ENCODE measurements at places on chromosomes 11 and 22.

DNA sequence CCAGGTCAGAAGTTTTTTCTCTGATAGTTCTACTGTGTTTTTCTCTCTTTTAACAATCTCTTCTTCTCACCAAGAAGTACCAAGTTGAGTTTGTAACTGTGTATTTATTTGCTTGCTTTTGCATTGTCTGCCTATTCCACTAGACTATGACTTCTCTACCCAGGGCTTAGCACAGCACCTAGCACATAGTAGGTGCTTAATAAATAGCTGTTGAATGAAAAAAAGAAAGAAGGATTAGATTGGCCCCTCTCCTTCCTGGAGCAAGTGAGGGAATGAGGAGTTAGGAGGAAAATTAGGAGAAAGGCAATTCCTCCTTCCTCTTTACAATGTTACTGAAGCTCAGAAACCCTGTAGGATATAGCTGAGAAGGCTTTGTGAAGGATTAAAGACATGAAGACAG lies 83.3 kb downstream of the FBXO7 start:
- DNase-seq = no peak

DNA sequence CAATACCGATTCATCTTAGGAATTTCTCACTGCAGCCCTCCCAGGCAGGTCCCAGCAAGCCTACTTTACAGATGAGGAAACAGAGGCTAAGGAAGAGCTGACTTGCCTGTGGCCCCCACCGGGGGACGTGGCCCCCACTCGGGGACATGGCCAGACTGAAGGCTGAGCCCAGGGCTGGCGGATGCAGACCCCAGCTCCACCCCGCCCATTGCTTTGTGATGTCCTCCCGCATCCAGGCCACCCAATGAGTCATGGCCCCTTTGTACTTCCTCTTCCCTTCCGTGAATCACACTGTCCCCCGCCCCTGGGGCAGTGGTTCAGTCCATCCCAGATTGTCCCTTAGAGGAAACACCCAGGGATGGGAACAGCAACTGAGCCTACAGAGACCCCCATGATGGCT lies 116.0 kb upstream of the ANO1 start:
- DNase-seq = no peak

- no peak for DNase-seq
These were observed 86.4 kb upstream of the THY1 start for GRCh38 chr11:119509282-119509841.

DNA sequence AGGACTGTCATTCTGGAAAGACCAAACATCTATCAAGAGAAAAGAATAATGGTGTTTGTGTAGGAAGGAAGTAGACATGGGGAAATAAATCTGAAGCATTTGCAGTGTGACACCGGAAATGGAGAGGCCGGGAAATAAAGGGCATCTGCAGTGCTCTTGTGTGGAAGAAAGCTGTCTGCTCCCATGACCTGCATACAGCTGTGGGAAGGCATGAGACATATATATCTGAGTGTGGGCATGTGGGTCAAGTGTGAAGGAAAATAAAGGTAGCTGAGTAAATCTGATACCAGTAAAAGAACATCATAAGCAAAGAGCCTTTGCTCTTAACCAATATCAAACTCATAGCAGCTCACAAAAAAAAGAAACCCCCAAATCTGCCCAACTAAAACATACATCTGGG lies 72.1 kb upstream of the OR5AK2 start:
- DNase-seq = no peak

DNA sequence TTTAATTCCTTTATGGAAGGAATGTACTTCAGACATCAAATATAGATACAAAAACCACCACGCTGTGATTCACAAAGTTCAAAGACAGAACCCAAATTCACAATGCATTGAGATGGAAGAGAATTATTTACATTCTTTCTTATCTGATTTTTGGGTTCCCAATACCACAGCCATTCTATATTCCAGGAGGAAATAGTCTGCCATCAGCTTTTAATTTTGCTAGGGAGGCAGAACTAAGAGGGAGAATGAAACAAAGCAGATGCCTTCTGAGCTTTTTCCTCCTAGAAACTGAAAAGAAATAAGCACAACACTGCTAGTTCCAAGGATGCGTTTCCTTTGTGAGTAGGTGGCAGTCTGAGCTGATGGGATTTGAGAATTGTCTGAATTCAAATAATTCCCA lies 283.0 kb upstream of the NARS2 start:
- DNase-seq = no peak

DNA sequence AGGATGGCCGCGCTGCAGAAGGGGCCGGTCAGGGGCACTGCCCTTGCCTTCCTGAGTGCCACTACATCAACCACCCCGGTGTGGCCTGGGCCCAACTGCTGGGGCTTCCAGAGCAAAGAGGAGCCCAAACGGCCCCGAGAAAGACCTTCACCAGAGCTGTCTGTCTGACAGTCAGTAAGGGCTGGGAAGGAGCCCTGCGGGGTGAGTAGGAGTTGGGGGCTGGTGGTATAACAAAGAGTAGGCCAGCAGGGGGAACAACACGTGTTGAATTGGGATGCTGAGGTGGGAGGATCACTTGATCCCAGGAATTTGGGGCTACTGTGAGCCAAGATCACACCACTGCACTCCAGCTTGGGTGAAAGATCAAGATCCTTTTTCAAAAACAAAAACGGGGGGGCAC lies 3.9 kb downstream of the GSTT4 start:
- DNase-seq = no peak

DNA sequence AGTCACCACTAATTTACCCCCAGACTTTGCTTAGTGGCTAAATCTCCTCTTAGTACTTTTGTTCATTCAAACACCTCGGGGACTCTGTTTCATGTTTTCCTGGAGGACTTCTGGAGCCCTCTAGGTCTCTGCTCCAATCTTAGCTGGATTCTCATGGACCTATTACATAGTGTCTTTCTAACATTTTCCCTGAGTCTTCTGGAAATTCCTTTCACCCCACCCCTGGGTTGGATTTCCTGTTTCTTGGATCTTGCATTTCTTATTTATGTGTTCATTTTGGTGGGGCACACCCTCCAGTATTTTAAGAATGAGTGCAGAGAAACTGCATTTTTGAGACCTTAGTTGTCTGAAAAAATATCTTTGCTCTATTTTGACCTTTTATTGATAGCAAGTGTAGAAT lies 220.1 kb downstream of the BLID start:
- DNase-seq = no peak

DNA sequence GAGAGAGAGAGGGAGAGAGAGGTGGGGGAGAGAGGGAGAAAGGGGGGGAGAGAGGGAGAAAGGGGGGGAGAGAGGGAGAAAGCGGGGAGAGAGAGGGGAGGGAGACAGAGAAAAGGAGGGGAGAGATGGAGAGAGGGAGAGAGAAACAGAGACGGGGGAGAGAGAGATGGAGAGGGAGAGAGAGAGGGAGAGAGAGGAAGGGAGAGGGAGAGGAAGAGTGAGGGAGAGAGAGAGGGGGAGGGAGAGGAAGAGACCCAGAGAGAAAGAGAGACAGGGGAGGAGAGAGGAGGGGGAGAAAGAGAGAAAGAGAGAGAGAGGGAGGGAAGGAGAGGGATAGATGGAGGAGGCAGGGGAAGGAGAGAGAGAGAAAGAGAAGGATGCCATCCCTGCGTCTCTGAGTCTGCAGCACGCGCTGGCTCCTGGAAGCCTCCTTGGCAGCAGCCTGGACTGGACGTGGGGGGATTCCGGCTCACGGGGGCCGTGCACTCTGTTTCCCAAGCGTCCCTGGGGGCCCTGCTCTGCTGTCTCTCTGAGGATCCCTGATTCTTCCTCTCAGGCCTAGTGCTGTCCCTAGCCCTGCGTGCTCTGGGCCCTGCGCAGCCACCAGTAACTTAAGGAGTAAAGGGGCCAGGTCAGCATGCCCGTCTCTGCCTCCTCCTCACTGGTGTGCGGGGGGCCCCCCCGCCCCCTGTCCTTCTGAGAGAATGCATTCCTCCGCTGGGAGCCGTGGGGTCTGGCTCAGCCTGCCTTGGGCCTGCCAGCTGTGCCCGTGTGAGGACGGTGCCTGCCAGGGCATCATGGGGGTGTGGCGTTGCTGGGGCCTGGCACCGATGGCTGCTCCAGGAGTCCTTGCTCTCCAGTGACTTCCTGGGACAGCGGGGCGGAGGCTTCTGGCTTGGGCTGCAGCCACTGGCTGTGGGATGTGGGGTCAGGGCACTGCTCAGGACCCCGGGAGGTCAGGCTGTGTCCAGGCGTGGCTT lies 429.5 kb downstream of the TBC1D22A start:
- peak; percentile 80 for DNase-seq

GRCh38 chr11:69487849-69488542 lies 6.5 kb downstream of the LINC01488 start:
- DNase-seq = peak; percentile 51

DNA sequence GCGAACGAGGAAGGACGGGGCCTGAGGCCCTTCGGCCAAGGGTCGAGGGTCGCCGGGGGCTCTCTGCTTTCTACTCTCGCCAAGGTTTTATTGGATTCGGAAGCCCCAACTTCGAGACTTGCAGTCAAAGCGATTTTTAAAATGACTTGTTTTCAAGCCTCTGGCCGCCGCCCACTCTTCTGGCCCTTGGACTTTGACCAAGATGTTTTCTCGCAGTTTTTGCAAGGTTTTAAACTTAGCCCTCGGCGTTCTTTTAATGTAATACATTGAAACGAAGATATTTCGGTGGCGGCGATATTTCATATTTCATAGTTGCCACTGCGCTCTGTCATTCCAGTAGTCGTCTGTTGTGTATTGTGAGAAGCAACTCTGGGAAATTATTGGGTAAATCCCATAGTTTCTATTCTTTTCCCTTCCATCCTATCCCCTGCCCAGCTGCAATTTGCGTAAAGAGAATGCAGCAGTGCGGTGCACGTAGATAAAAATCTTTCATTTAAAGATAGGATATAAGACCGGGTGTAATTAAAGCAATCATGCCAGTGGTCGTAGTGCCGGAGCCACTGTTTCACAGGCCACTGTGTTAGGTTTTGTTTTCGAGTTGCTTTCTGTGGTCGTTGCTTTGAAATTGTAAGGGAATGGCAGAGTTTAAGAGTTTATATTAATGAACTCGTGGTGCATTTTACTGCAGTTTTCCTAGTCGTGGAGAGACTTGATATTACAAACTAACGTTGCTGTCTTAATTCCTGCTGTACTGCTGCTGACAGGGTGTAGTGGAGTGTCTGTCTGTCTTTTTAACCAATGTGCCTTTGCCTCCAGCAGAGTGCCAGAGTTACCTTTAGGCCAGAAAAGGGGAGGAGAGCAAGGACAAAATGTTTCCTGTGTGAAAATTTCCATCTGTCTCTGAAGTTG lies 702 bp downstream of the BIRC2 start:
- no peak for DNase-seq

- DNase-seq = no peak
These were observed 57.8 kb downstream of the ENDOD1 start for GRCh38 chr11:95147364-95147905.

GRCh38 chr22:34161431-34162123 lies 241.3 kb upstream of the LARGE1 start:
- DNase-seq = no peak

DNA sequence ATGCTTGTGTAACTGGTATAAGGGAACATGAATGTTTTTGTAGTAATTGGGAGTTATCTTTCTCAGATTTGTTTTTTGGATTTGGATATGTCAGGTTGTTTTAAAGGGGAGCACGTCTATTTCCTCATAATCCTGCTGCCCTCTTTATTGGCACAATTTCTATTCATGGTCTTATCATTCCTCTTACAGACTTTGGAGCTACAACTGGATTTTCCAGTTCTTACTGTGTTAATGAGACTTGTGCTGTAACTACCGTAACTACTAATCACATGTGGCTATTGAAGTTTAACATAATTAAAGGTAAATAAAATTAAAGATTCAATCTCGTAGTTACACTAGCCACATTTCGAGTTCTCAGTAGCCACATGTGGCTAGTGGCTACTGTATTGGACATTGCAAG lies 1.9 kb downstream of the FDX1 start:
- DNase-seq = no peak

DNA sequence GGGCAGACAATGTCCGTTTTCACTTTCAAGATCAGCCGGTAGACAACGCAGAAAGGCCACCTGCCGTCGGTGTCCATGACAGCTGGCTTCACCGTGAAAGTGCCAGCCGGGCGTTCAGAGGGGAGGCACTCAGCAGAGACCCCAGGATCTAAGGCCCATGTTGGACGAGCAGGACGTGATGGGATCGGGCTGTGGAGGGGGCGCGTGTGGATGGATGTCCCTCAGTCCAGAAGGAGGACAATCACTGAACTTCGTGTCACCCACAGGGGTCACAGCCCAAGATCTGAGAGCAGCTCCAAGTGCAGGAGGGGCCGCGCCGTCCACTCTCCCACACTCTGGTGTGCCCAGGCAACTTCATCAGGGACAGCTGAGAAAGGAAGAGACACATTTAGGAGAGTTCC lies 164.4 kb downstream of the BRD1 start:
- no peak for DNase-seq

- no peak for DNase-seq
These were observed 549 bp upstream of the TCN1 start for GRCh38 chr11:59866836-59867235.

DNA sequence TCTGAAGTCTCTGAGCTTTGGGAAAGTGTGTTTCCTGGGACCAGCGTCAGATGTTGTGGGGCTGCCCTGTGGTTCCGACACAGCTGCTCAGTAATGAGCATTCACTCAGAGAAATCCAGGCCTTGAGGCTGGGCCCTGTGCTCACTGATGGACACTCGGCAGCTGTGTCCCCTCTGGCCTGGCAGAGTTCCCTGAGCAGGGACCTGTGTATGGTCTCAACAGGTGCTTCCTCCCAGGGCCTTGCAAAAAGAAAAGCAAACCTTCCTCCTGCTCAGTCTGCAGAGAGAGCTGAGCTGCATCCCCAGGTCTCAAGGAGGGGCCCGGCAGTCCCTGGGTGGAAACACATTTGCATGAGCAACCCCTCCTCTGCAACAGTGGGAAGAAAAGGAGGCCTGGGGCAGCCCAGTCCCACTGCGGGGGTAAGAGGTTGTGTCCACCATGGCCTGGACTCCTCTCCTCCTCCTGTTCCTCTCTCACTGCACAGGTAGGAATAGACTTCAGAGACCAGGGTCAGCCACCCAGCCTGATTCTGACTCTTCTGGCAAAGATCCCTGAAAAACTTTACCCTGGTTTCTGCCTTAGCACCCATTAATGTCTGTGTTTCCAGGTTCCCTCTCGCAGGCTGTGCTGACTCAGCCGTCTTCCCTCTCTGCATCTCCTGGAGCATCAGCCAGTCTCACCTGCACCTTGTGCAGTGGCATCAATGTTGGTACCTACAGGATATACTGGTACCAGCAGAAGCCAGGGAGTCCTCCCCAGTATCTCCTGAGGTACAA lies 131.2 kb downstream of the VPREB1 start:
- DNase-seq = no peak

DNA sequence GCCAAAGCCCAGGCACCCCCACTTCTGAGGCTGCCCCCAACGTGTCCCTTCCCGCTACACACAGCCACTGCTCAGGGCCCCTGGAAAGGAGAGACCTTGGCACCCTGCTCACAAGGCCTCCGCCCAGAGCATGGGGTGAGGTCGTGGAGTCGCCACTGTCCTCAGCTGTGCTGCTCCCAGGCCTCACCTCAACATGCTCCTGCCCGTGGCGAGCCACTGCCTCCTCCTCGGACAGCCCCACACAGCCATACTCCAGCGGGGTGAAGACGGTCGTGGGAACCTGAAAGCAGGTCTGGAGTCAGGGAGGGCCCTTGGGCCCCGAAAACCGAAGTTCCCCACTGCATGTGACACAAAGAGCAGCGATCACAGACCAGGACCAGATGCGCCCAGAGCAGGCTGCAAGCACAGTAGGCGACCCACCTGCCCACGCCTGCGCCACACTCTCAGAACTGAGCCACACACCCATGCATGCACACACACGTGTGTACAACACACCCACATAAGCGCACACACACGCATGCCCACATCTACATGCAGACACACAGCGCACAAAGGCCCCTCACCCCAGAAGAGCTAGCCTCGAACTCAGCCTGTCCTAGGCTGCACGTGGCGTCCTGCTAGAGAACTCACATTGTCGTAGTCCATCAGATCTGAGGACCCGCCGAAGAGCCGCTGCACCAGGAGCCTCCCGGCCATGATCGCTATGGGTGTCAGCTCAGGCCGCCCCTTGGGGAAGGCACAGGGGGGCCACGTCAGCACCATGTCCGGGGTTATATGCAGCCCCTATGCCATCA lies 25.5 kb upstream of the GNB1L start:
- DNase-seq = peak; percentile 80

All from posterior vena cava (tissue), 2 donors.